ENCODE measurements at places on chromosomes 4 and X.

GRCh38 chr4:43014256-43014655 is 121.7 kb downstream of the GRXCR1 start:
- no peak for DNase-seq

- no peak for DNase-seq
Measured at GRCh38 chrX:115689931-115690330, 129.0 kb downstream of the PLS3 start.

DNA sequence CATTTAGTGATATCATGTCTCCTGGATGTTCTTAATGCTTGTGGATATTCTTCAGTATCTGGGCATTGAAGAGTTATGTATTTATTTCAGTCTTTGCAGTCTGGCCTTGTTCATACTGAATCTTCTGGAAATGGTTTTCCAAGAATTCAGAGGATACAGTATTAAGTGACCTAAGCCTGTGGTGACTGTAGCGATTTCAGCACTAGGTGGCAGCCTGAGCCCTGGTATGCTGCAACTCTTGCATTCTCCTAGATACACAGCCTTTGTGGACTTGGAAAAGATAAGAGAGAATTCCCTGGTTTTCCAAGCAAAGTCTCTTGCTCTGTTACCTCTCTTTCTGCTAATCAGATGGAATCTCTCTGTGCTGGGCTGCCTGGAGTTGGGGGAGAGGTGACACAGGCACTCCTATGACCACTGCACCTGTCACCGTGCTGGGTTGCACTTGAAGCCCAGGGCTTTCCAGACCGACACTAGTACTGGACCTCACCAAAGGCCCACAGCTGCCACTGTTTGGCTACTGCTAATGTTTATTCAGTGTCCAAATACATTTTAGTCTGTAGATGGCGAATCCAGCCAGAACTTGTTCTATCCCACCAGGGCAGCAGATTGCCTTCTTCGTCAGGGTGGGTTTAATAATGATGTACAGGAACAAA is 19.3 kb upstream of the SPIN2A start:
- DNase-seq, result no peak

- DNase-seq, result no peak
Measured at GRCh38 chrX:47080915-47081236, 2.6 kb downstream of the RGN start.

GRCh38 chr4:3376266-3376665 is 65.5 kb upstream of the HGFAC start:
- DNase-seq, result no peak

- peak; percentile 51 for DNase-seq
Measured at GRCh38 chr4:106369456-106370060, 980 bp upstream of the GIMD1 start.

- DNase-seq, result no peak
Measured at GRCh38 chrX:56228914-56229313, 3.2 kb upstream of the KLF8 start.

- no peak for DNase-seq
Measured at GRCh38 chrX:40267334-40268187, 169.8 kb upstream of the BCOR start.

DNA sequence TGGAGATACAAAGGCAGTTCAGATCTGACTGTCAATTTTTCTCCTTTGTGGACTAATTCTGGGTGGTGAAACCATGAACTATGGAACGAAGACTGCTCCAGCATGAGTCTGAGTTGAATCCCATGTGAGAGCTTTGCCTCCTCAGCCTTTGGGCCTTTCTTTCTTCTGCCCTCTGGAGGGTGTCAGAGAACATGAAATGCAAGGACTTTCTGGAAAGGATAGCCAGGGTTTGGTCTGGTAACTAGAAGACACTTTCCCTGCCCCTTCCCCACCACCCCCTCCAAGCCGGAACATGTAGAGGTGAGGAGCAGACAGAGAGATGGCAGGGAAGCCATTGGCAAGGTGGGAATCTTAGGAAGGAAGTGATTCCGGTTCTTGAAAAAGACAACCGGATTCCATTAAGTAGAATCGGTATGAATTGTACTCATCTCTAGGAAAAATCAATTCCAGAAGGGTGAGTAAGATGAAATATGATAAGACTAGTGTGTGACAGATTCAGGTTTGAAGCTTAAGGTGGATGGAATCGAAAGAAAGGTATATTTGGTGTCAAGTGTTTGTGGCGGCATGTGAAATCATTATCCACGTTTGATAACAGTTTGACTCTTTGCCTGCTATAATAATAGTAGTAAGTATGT is 19.0 kb downstream of the FHL1 start:
- DNase-seq, result no peak

DNA sequence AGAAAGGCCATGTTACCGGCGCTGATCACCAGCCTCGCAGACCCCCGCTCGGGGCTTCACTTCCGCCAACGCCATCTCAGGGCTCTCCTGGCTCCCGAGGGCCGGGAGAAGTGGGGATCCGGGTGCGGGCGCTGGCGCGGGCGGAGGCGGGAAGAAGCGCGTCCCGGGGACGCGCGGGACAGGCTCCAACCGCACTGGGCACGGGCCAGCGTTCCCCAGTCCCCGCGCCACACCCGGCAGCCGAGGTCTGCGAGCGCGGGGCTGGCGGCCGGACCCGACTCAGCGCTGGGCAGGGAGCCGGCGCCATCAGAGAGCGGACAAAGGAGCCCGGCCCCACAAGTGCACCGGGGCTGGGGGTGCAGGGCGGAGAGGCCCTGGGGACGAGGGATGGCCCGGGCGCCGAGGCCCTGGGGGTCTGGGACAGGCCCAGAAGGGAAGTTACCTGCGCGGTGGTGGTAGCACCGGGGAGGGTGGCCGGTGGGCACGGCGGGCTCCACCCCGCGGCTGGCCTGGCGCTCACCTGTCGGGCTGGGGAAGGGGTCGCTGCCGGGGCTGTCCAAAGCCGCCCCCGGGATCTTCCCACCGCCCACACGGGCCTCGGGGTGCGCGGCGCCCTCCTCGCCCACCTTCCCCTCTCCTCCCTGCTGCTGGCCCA is 449 bp downstream of the CTPS2 start:
- no peak for DNase-seq

DNA sequence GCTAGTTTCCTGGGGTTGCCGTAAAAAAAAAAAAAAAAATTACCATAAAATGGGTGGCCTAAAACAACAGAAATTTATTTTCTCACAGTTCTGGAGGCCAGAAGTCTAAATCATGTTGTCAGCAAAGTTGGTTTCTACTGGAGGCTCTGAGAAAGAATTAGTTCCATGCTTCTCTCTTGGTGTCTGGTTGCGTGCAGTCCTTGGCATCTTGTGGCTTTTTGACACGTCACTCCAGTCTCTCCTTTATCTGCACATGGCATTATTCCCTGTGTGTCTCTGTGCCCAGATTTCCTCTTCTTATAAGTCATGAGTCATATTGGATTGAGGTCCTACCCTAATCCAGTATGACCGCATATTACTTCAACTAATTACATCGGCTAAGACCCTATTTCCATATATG is 38.7 kb downstream of the SPATA4 start:
- no peak for DNase-seq

GRCh38 chrX:149807747-149808458 is 26.2 kb downstream of the MAGEA9 start:
- no peak for DNase-seq

DNA sequence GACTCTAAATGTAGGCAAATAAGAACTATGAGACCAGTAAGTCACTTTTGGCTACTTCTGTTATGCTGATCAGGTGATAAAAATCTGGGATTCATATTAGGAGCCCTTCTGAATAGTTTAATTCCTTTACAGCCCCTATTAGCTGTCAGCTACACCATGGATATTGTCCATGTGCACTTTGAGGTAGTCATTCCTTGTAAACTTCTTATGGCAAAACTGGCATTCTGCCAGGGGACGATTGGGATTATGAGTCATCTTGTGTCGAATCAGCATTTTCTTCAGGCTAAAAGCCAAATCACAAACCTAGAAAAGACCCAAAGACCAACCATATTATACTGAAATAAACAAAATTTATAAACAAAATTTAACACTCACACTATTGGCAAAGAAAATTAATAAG is 227.6 kb downstream of the PRDM5 start:
- peak; percentile 40 for DNase-seq

DNA sequence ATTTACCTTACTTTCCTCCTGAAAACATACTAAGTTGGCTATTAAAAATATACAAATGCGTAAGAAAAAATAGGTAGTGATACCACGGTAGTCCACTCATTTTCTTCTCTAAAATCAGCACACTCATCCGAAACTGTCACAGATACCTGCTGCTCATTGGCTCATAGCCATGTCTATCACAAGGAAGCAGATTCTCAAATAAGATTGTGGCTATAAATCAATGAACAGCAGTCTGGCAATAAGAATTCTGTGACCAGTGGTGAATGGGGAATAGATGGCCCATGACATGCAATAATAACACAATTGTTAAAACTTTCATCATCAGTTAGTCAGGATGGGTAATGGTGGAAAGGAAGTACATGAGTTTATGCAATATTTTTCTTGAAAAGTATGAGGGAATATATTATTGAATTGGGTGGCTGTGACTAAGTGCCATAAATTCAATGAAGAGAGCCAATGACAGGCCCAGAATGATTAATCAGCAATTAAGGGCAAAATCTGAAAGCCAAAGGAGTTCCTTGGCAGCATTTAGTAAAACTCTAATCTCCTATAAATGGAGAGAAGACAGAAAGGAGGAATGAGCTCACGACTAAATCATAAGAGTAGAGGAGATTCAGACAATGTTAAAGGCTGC is 202.3 kb upstream of the NEIL3 start:
- DNase-seq, result no peak

DNA sequence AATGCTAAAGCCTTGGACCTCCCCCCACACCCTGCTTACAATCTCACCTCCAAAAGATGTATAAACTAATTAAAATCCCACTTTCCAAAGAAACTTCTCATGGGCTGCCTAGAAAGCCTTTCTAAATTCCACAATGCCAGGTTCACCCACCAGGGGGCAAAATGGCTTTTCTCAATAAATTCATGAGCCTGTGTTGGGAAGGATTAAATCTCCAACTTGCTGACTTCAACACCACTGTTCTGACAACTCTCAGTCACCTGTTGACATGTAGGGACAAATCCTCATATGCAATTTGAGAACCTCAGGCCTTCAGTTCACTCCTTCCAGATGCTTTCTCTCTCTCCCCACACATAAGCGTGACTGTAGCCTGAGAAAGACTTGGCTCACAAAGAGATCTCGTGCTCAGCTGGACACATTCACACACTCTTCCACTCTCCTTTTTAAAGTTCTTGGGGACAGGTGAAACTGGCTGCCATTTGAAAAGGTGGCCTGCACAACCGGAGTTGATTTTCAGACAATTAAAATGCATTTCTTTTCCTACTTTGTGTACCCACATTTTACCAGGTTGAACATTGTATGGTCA is 88.6 kb upstream of the PRPS2 start:
- no peak for DNase-seq

GRCh38 chrX:134513091-134513490 is 53.1 kb downstream of the HPRT1 start:
- no peak for DNase-seq

GRCh38 chrX:144849141-144849540 is 398.2 kb upstream of the SPANXN1 start:
- no peak for DNase-seq

DNA sequence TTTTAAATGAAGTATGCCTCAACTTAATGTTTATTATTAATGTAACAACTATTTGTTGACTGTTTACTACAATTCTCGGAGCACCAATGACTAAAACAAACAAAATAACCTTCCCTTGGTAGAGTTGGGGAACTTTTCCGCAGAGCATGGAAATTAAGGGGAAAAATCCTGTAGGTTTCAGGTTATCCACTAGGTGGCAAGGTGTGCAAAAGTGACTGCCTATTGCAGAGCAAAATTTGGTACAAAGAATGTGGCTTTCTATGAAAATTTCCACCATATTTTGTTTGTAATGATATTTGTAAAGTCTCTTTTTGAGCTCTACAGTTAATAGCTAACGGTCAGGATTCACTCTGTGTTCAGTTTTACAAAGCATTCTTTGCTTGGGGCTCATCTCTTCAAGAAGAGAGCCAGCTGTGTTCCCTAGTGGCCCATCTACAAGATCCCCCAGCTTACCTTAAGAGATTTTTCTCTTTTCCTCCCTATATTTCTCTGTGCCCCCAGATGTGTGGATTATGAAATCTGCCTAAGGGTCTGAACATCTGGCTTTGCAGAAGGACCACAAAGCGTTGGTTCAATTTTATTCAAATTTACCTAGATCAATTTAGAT is 61.1 kb downstream of the FBXO8 start:
- DNase-seq, result no peak

DNA sequence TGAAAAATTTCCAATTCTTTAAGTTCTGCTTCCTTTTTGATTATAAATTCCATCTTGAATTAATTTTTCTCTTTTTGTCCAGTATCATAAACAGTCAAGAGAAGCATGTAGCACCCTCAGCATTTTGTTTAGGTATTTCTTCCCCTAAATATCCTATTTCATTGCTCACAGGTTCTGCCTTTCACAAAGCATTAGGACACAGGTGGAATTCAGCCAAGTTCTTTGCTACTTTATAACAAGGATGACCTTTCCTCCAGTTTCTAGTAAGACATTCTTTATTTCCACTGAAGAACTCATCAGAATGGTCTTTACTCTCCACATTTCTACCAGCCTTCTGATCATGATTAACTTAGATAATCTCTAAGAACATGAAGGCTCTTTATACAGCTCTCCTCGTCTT is 7.4 kb downstream of the SLC9B1 start:
- DNase-seq, result peak; percentile 16

DNA sequence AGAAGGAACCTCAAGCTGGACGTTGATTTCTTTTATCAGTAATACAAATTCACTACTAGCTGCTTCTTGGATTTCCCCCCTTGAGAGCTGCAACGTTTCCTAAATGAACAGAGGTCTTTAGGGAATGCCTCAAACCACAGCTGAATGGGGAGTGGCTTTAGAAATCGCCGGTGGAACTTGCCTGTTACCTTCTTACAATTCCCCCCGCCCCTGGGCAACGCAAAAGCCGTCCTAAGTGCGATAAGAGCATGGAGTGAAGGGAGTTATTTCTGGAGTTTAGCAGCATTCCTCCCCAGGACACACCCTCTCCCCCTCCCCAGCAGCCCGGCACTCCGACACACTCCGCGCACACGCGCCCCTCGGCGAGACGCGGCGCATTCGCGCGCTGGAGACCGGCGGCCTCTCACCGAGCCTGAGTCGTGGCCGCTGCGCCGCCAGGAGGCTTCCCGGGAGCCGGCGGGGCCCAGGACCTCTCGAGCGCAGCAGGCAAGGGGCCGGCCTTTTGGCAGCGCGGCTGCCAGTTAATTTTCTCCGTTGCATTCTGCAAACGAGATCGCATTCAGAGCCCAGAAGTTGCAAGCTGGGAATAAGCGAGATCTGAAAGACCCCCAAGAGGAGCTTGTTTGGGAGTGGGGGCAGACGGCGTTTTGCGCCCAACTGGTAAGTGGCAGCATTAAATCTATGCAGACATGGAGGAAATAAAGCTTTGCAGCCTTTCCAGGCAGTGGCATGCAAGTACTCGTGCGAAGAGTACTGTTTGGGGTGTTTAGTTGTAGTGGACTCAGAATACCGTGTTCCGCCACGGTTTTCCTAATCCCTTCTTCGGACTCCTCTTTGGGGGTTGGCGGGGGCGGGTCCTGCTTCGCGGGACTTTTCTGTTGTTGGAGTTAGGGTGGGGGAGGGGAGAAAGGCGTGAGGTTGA is 134.7 kb downstream of the PALLD start:
- peak; percentile 24 for DNase-seq

GRCh38 chr4:16029886-16030285 is 53.9 kb downstream of the PROM1 start:
- DNase-seq, result no peak

GRCh38 chr4:1045595-1046201 is 34.3 kb downstream of the FGFRL1 start:
- DNase-seq, result peak; percentile 24

- no peak for DNase-seq
Measured at GRCh38 chrX:19756597-19757131, 130.7 kb downstream of the SH3KBP1 start.

GRCh38 chr4:72489267-72489666 is 79.8 kb downstream of the ADAMTS3 start:
- peak; percentile 24 for DNase-seq

All from foreskin melanocyte (primary cell).